ENCODE measurements at places on chromosomes 5 and 9.

DNA sequence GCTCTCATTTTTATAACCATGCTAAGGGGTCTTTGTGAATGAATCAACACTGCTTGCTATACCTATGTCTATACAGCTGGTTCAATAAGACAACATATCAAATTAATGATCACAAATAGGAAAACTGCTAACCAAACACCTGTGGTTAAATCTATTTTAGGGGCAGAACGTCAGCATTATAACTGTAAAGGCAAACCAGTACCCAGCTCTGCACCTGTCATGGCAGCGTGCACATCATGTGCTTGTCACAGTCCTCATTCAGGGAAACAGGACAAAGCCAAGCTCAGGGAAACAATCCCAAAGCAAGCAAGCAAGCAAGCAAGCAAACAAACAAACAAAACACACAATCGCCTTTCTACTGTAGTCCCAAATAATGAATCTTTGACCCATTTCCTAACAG is 277.7 kb upstream of the DAP start:
- DNase-seq = no peak

DNA sequence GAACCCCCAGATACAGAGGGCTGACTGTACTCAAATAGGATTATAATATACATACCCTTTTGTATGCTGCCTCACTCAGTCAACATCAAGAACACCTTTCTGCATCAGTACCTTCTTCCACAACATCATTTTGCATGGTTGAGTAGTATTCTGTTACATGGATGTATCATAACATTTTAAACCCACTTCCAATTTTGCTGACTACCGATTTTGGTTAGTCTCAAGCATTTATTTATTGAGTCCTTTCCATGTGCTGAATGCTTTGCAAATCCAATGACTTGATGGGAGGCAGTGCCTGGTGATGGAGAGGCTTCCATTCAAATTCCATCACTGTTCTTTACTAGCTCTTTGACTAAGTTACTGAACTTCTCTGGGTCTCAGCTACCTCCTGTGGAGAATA is 182.0 kb upstream of the KLF4 start:
- no peak for DNase-seq

DNA sequence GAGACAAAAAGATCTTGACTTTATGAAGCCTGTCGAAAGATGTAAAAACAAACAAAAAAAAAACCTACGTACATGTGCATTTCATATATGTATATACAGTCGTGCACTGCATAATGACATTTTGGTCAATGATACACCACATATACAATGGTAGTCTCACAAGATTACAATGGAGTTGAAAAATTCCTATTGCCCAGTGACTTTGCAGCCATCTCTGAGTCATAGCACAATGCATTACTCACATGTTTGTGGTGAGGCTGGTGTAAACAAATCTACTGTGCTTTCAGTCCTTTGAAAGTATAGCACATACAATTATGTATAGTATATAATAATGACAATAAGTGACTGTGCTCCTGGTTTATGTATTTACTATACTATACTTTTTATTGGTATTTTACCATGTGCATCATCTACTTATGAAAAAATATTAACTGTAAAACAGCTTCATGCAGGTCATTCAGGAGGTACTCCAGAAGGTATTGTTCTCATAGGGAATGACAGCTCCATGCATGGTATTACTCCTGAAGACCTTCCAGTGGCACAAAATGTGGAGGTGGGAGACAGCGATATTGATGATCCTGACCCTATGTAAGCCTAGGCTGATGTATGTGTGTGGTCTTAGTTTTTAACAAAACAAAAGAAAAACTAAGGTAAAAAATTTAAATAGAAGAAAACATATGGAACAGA is 73.7 kb upstream of the FST start:
- DNase-seq = no peak

- DNase-seq = no peak
These were observed 338.2 kb downstream of the NTRK2 start for GRCh38 chr9:85007748-85008147.

GRCh38 chr9:90103771-90104170 is 499.0 kb downstream of the GADD45G start:
- DNase-seq = no peak

DNA sequence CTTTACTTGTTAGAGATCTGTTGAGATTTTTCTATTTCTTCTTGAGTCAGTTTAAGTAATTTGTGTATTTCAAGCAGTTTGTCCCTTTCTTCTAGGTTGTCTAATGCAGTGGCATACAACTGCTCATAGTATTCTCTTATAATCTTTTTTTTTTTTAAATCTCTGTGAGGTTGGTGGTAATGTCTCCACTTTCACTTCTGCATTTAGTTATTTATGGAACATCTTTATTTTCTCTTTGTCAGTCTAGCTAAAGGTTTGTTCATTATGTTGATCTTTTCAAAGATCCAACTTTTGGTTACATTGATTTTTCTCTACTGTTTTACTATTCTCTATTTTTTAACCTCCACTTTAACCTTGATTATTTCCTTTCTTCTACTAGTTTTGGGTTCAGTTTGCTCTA is 13.8 kb downstream of the FOXE1 start:
- DNase-seq = no peak
